ENCODE measurements at places on chromosomes 3 and 15. TPM values are rescaled to one million over a fixed set of nuclear protein-coding genes. Genes with fewer than 3 reads are reported as not detected.

DNA sequence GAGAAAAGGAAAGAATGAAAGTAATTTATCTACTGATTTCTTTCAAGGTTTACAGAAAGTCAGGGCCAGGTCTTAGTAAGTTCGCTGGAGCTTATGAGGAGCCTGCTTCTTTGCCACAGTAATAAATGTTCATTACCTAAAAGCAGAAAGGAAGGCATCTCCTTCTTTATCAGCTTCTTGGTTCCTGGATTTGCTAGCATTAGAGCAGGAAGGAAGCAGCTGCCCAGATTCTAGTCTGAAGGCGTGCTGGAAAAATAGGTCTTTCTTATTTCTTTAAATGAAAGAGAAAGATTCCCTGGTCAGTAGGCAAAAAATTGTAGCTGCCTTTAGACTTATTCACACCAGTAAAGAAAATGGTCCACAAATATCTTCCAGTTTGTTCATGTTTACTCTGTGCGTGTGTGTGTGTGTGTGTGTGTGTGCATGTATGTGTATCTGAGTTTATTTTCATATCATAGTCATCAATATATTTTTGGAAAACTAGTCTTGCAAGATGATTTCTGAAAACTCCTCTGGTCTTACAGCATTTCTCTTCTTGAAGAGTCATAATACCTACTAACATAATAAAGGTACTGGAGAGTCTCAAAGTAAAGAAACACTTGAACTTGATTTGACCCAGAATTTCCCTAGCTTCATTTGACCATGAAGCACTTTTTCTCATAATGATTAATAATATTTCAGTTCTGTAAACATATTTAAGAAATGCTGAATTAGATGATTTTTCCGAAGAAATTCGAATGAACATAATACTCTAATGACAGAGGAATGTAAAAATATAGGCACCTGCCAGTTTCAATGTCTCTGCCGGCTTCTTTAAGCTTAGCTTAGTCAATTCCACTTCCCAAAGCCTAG lies 255.3 kb upstream of the ZPLD1 start:
- H3K27ac ChIP-seq, result no peak overlapping the region
- no peaks in the 10 kb centered on the region for H3K36me3 ChIP-seq

- no peaks in the 10 kb centered on the region for H3K4me1 ChIP-seq
- no peak overlapping the region for H3K27ac ChIP-seq
- no peak for DNase-seq
- no peaks in the 10 kb centered on the region for H3K27me3 ChIP-seq
Observed at GRCh38 chr15:91864664-91865063, 11.2 kb downstream of the SLCO3A1 start.

- H3K4me3 ChIP-seq, result no peak overlapping the region
- peaks cover 3% of the 10 kb centered on the region for H3K36me3 ChIP-seq
- H3K27ac ChIP-seq, result no peak overlapping the region
- no peak for DNase-seq
- H3K4me1 ChIP-seq, result peaks cover 4% of the 10 kb centered on the region
Observed at GRCh38 chr3:8325306-8325705, 176.3 kb upstream of the LMCD1 start.

The GPR176 gene
- total RNA-seq, result 132 TPM

The P2RY12 gene
- not detected for total RNA-seq

The FRMD5 gene
- total RNA-seq, result 3.8 TPM

DNA sequence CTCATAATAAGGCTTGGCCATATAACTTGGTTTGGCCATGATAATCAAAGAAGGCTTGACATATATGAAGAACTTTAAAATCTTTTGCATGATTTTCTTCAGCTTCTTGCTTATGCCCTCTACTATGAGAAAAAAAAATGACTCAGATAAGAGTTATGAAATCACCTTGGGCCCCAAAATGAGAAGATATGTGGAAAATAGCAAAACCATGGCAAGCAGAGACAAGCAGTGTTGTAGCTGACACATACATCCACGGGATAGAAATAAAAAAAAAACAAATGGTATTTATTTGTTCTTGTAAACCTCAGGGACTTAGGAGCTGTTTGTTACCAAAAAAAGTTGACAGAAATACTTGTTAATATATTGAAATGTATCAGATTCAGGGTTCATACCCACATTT lies 614.8 kb upstream of the BCHE start:
- H3K27ac ChIP-seq, result no peak overlapping the region
- H3K27me3 ChIP-seq, result no peaks in the 10 kb centered on the region
- no peaks in the 10 kb centered on the region for H3K36me3 ChIP-seq
- DNase-seq, result no peak

- H3K4me1 ChIP-seq, result no peaks in the 10 kb centered on the region
- no peaks in the 10 kb centered on the region for H3K27me3 ChIP-seq
- H3K27ac ChIP-seq, result no peak overlapping the region
- no peak overlapping the region for H3K4me3 ChIP-seq
- H3K36me3 ChIP-seq, result no peaks in the 10 kb centered on the region
- DNase-seq, result no peak
Observed at GRCh38 chr3:150931745-150932144, 26.5 kb upstream of the MINDY4B start.

- DNase-seq, result no peak
- H3K36me3 ChIP-seq, result no peaks in the 10 kb centered on the region
- peaks cover 4% of the 10 kb centered on the region for H3K4me1 ChIP-seq
- H3K27ac ChIP-seq, result no peak overlapping the region
- no peak overlapping the region for H3K4me3 ChIP-seq
- H3K27me3 ChIP-seq, result no peaks in the 10 kb centered on the region
Observed at GRCh38 chr3:65886391-65886790, 152.3 kb downstream of the MAGI1 start.

DNA sequence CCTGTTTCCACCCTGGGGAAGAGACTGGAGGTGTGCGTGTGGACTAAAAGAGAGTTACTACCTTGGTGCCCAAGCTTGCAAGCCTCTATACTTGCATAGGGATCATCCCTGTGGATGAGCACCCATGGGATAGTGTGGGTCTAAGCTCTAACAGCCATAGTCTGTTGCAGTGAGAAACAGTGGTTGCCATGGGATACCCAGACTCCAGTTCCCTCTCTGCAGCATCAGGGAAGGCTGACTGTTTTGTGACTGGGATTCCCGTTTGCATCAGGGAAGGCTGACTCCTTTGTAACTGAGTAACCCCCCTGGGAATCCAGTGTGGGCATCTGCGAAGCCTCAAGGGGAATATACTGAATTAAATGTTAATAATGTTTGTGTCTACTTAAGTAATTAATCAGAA lies 196.1 kb downstream of the ZNF621 start:
- no peak overlapping the region for H3K27ac ChIP-seq
- no peak for DNase-seq
- no peaks in the 10 kb centered on the region for H3K36me3 ChIP-seq
- H3K4me1 ChIP-seq, result no peaks in the 10 kb centered on the region

The CHRNA7 gene
- 4.4 TPM for total RNA-seq

GRCh38 chr3:66499881-66500575 lies 794 bp downstream of the LRIG1 start:
- DNase-seq, result no peak
- H3K4me3 ChIP-seq, result peak overlapping the region; percentile 96
- H3K27ac ChIP-seq, result no peak overlapping the region
- peaks cover 14% of the 10 kb centered on the region for H3K4me1 ChIP-seq
- H3K36me3 ChIP-seq, result peaks cover 10% of the 10 kb centered on the region

DNA sequence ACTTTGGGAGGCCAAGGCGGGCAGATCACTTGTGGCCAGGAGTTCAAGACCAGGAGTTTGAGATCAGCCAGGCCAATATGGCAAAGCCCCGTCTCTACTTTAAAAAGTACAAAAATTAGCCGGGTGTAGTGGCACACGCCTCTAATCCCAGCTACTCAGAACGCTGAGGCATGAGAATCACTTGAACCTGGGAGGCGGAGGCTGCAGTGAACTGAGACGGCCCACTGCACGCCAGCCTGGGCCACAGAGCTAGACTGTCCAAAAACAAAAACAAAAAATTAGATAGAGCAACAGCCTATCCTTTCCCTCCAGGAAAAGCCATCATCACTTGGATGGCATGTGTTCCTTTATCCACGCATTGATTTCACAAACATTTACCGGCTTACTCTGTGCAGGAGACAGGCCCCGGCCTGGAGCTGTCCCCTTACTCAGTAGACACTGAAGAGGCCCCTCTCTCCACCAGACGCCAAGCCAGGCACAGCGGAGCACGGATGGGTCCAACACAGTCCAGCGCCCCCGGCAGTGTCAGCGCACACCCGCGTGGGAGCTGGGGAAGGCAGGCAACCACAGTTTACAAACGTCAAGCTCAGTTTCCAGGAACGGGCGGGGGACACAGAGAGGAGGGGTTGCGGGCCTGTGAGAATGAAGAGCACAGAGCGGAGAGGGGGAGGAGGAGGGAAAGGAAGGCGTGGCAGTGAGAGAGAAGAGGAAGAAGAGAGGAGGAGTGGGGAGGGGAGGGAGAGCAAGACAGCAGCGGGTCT lies 3.1 kb downstream of the GP5 start:
- H3K36me3 ChIP-seq, result no peaks in the 10 kb centered on the region
- peaks cover 2% of the 10 kb centered on the region for H3K4me1 ChIP-seq
- H3K27me3 ChIP-seq, result peaks cover 16% of the 10 kb centered on the region
- H3K27ac ChIP-seq, result no peak overlapping the region
- no peak overlapping the region for H3K4me3 ChIP-seq

- no peak overlapping the region for H3K4me3 ChIP-seq
- no peaks in the 10 kb centered on the region for H3K27me3 ChIP-seq
- H3K4me1 ChIP-seq, result peaks cover 13% of the 10 kb centered on the region
- H3K27ac ChIP-seq, result no peak overlapping the region
- H3K36me3 ChIP-seq, result no peaks in the 10 kb centered on the region
Observed at GRCh38 chr3:56052188-56052587, 416.1 kb downstream of the ERC2 start.

DNA sequence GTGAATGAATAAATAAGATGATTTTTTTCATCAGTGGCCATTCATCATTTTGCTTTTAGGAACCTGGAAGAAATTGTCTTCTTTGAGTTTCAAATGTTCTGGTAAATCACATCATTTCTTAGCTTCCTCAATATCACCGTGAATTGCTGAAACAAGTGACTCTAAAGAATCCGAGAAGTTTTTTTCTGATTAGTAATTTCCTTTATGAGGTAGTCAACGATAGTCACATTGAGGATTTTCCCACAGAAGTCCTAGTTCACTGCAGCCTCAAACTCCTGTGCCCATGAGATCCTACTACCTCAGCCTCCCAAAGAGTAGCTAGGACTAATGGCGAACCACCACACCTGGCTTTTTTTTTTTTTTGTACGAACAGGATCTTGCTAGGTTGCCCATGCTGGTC lies 3.6 kb upstream of the TMPRSS7 start:
- no peak for DNase-seq
- no peaks in the 10 kb centered on the region for H3K27me3 ChIP-seq
- H3K27ac ChIP-seq, result no peak overlapping the region

The CPA3 gene
- not detected for total RNA-seq

GRCh38 chr15:71841563-71841962 lies 31.2 kb downstream of the NR2E3 start:
- H3K27ac ChIP-seq, result no peak overlapping the region
- no peaks in the 10 kb centered on the region for H3K27me3 ChIP-seq
- no peaks in the 10 kb centered on the region for H3K36me3 ChIP-seq
- H3K4me3 ChIP-seq, result no peak overlapping the region

DNA sequence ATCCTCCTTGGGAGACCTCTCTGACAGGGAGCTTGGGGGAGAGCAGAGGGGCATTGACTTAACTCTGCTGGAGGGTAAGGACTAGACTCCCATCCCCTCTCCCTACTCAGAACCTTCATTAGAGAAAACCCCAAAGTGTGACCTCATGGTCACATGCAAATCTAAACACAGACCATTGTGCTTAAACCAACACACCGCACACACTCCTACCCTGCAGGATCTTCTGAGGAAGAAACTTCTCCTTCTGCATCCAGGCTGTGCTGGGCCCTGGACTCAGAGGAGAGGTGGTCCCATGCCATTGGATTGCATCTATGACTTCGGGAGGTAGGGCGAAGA lies 805 bp upstream of the PARP16 start:
- H3K4me3 ChIP-seq, result no peak overlapping the region
- H3K4me1 ChIP-seq, result peaks cover 2% of the 10 kb centered on the region
- H3K27ac ChIP-seq, result no peak overlapping the region
- no peak for DNase-seq

The HRG gene
- not detected for total RNA-seq

The SAMMSON gene
- not detected for total RNA-seq

The NR2F2 gene
- total RNA-seq, result 0.24 TPM

DNA sequence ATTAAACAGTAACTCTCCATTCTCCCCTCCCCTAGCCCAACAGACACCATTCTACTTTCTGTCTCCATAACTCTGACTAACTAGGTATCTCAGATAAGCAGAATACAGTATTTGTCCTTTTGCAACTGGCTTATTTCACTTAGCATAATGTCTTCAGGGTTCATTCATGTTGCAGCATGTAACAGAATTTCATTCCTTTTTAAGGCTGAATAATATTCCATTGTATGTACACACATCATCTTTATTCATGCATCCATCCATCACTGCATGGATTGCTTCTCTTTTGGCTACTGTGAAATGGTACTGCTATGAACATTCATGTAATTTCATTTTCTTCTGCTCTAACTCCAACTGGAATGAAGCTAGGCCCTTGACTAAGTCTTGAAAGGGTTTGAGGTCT lies 2.0 kb upstream of the PTPN23 start:
- H3K27me3 ChIP-seq, result no peaks in the 10 kb centered on the region
- peak overlapping the region; percentile 21 for H3K4me3 ChIP-seq
- H3K36me3 ChIP-seq, result peaks cover 8% of the 10 kb centered on the region
- H3K27ac ChIP-seq, result no peak overlapping the region

- no peaks in the 10 kb centered on the region for H3K27me3 ChIP-seq
- H3K4me3 ChIP-seq, result no peak overlapping the region
- H3K27ac ChIP-seq, result no peak overlapping the region
Observed at GRCh38 chr3:189276444-189277219, 104.9 kb downstream of the TPRG1 start.

All from H9 (cell line).